ENCODE measurements at places on chromosomes 3 and 15.

DNA sequence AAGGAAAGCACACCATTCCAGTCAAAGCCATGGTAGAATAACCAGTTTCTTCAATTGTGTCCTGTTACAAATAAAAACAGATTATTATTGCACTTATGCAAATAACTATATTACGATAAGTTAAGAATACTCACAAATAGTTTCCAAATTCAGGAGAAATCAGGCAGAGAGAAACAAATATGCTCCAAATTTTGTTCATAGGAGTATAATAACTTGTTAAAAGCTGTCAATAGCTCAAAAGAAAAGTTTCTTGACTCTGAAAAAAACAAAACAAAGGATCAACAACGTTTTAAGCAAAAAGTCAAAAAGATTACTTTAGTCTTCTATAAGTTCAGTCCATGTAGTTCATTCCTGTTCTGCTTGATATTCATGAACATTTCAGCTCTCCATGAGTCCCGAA, 59.7 kb upstream of the BDH1 start:
- no peak for DNase-seq

GRCh38 chr3:85706130-85706529, 747.3 kb downstream of the CADM2 start:
- no peak for DNase-seq

- no peak for DNase-seq
Measured at GRCh38 chr3:106386050-106386449, 517.2 kb upstream of the CBLB start.

DNA sequence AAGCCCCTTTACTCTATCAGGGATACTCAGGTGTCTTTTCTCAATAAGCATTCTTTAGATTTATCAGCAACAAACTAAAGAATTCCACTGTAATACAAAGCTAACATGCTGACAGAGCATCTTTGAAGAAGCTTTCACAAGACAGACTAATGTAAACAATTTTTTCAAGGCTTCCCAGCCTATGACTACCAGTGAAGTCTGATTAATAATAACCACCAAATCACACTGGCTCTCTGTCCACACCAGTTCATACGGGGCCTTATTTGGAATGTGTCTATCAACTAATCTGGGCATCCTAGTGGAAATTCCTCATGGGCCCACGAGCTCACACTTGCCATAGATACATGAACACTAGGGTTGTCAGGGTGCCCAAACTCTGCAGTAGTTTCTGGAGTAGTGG, 84.5 kb downstream of the EFL1 start:
- no peak for DNase-seq

- no peak for DNase-seq
Measured at GRCh38 chr3:12454076-12454815, 30.0 kb upstream of the TSEN2 start.

- no peak for DNase-seq
Measured at GRCh38 chr3:22453906-22454535, 703.0 kb upstream of the ZNF385D start.

DNA sequence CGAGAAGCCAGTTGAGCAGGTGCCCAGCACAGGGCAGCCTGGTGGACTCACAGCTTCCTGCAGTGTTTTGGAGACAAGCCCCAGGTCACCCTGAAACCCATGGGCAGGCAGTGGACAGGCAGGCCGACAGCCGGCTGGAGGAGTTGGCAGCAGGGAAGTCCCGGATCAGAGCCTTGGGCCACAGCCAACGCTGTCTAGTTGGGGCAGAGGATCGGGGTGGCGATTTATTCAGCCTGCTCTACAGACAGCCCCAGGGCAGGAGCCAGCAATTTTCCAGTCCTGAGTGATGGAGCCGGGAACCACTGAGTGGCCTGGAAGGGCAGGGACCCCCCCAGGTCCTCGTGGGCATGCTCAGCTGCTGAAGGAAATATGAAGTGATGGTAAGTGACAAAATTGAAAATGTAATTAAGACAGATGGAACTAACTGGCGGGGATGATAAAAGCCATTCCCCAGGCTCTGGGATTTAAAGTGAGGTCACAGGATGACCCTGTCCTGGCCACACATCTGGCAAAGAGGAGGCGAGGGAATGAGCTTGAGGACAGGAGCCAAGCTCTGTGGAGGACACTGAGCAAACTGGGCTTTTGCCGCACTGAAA, 34.4 kb upstream of the TBC1D21 start:
- DNase-seq: no peak

DNA sequence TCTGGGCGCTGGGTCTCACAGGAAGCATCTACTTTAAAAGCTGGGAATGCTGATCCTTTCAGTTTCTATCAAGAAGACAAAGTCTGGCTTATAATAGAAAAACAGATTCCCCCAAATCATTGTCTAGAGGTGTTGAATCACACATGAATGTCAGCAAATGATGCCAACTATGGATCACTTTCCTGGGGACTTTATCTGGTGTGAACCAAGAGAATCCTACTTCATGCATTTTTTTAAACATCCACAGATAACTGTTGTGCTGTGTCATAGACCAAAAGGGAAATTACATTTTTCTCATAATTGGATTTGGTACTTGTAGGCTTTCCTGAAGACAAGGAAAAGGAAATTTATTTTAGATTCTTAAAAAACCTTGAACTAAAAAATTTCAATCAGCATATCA, 132.7 kb downstream of the CD47 start:
- DNase-seq: no peak

- DNase-seq: no peak
Measured at GRCh38 chr3:83482402-83483070, 1476.3 kb upstream of the CADM2 start.

DNA sequence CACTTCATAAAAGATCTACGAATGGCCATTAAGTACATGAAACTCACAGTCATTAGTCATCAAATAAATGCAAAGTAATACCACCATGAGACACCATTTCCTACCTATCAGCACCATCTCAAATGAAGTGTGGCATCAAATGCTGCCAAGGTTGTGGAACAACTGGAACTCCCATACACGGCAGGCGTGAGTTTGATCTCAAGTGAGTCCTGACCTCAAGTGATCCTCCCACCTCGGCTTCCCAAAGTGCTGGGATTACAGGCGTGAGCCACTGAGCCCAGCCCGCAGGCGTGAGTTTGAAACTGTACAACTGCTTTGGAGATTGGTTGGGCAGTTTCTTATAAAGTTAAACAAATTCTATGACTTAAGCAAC, 28.8 kb upstream of the HDAC11 start:
- no peak for DNase-seq

- no peak for DNase-seq
Measured at GRCh38 chr15:75019916-75020315, 3.5 kb upstream of the PPCDC start.

DNA sequence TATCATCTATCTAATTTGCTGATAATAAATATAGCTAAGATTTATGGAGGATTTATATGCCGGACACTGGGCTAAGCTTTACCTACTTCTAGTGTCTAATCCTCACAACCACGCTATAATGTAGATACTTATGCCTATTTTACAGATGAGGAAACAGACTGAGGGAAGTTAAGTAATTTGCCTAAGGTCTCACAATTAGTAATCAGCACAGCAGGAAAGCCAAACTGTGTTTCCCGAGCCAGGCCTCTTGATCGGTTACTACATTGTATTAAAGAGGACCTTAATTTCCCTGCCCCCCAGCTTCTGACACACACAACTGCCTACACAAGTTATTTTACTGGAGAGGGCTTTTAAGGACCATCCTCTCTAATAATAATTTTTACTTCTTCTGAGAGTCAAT, 40.9 kb downstream of the ONECUT1 start:
- no peak for DNase-seq

GRCh38 chr3:452221-452620, 255.7 kb downstream of the CHL1 start:
- DNase-seq: no peak

DNA sequence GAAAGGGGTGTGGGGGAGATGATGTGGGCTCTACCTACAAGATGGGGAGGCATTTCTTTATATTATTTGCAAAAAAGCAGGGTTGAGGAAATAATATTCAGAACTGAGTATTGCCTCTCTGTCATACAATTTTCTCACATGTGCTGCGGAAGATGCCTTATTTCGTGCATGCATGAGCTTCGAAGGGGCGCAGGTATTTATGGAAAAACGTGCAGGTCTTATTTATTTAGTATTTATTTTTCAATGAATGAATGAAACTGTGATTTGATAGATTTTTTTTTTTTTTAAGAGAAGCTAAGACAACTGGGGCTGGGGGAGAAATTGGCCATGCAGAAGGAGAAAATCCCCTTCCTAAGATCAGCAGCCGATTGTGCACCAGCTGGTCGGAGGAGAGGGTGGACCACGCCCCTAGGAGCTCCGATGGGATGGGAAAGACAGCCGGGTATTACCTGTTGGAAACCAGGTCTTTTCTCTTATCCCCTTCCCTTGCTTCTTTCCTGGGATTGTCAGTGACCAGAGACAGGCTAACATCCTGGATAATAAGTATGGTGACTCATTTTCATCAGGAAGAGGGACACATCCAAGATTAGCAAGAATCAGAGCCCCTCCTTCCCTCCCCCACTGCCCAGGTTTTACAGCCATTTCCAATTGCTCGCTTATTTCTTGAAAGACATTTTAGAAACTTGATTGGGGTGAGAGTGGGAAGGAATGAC, 875 bp downstream of the GAP43 start:
- no peak for DNase-seq

DNA sequence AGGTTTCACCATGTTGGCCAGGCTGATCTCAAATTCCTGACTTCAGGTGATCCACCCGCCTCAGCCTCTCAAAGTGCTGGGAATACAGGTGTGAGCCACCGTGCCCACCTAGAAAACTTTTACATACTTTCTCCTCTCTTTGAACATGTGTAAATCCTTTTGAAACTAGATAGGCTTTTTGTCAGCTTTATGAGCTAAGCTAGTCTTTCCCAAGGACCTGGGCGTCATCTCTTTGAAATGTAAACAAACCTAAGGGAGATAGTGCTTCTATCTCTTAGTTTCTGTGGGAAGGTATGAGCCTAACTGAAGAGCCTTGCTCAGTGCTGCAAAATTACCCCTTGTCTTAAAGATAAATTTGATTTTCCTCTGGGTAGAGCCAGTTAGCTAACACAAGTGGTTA, 4.8 kb downstream of the CX3CR1 start:
- DNase-seq: no peak

DNA sequence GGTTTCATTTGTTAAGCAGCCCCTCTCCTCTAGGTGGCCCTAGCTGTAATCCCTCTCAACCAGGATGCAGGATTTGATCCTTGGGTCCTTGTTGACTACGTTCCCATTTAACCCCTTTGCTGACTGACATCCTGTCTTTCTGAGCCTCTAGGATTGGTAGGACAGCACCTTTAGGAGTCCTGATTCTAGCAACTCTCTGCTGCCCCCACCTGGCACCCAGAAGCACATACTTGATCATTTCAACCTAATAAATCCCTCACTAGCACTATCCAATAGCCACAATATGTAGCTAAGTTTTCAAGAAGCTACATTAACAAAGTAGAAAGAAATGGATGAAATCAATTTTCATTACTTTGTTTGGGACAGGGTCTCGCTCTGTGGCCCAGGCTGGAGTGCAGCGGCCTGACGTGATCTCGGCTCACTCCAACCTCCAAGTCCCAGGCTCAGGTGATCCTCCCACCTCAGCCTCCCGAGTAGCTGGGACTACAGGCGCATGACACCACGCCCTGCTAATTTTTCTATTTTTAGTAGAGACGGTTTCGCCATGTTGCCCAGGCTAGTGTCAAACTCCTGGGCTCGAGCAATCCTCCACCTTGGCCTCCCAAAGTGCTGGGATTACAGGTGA, 28.3 kb downstream of the RSL24D1 start:
- peak; percentile 12 for DNase-seq

DNA sequence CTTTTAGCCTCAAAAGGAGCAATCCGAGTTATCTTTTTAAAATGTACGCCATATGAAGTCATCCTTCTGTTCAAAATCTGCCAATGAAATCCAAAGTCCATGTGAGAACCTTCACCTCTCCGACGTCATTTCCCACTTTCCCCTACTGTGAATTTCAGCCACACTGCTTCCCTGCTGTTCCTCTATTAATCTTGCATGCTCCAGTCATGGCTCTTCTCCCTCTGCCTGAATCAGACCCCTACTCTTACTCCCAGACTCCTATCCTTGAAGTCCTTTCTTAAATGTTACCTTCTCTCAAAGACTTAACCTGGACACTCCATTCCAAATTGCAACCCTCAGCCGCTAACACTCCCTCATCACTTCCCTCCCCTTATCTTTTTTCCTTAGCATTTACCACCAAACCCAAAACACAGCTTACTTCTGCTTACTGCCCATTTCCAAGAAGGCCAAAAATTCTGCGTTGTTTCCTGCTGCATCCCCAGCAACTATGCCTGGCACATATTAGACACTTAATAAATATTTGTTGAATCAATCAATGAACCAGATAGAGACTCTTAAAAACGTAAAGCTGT, 1.2 kb downstream of the NKIRAS1 start:
- DNase-seq: no peak

DNA sequence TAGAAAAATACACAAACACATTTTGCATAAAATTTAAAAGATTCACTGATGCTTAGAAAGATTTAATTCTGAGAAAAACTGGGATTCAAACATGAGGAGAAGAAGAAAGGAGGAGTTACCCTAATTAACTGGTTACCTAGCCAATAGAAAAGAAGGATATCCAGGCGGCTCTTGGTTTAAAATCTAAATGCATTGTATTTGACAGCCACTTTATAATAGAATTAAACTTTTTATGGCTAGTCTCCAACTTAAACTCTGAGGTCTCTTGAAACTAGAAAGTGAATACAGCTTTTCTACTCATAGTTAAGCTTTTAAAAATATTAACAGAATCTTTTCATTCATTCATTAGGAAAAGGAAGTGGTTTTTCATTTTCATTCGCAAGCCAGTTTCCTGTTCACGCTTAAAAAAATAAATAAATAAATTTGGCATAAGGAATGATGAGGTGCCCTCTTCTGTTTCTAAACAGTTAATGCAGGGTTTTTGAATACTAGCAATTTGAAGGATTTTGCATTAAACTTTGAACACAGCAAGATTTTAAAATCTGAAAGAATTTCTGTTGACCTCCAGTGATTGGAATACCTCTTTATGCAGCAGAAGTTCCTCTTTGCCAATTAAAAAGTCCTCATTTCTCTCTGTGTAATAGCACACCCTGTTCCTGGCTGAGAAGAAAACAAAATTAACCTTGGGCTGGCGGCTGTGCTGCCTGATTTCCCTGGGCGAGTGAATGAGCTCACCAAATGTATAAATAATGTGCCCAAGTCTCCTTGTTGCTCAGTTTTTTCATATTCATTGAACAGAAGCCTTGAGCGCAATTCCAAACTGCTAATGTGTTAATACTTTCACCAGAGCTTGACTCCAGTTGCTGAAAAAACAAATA, 105.1 kb downstream of the ZMAT3 start:
- DNase-seq: no peak

GRCh38 chr15:56736308-56736707, 3.0 kb upstream of the ZNF280D start:
- DNase-seq: no peak
